ENCODE measurements at places on chromosomes 7 and 10.

DNA sequence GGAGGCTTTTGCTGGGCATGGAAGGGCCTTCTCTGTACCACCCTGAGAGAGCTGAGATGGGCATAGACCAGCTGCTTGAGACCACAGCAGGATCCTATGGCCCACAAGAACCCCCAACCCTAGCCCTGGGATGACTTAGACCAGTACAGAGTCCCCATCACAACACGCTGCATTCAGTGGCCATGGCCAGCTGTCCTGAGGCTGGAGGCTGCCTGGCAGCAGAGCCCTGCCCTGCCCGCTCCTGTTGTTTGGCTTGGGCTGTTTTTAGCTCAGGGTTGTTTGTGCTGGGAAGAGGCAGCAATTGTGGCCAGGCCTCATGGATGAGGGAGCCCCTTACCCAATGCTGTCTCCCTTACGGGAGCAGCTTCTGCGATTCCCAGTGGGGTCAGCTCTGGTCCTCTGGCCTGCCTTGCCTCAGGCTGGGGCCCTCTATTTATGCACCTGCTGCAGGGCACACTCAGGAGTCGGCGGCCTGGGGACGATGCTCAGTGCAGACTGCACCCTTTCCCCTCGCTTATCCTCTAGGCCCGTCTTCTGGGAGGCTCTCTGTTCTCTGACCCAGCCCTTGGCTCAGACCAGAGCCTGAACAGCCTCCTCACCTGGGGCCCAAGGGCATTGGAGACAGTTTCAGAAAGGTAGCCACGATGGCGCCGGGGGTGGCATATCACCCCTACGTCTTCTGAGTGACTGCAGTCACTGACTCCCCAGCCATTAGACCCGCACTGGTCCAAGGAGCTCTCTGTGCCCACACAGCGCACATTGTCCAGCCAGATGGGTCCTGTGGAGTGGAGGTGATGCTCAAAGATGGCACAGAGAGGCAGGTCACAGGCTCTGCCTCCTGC is 6.3 kb downstream of the LOXL4 start:
- no peak for DNase-seq

- DNase-seq, result no peak
Measured at GRCh38 chr7:24908727-24909126, 71.3 kb downstream of the OSBPL3 start.

GRCh38 chr10:108736111-108736510 is 1187.2 kb downstream of the XPNPEP1 start:
- DNase-seq, result no peak

- no peak for DNase-seq
Measured at GRCh38 chr10:1297566-1298301, 241.5 kb downstream of the WDR37 start.

DNA sequence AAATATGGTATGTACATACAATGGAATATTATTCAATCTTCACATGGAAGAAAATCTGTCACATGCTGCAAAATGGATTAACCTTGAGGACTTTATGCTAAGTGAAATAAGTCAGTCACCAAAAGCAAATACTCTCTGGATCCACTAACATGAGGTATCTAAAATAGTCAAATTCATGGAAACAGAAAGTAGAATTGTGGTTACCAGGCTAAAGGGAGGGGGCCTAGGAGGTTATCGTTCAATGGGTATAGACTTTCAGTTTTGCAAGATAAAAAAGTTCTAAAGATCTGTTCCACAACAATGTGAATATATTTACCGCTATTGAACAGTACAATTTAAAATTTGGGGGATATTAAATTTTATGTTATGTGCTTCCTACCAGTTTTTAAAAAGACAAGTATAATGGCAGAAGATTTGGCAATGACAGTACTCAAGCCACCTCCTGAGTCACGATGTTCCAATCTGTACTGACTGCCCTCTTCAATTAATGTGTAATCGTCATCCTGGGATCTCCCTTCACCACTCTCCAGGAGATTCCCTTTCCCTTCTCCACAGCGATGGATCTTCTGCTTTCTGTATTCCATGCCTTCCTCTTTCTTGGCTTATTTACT is 32.3 kb upstream of the IL6 start:
- no peak for DNase-seq

- no peak for DNase-seq
Measured at GRCh38 chr7:107594961-107595737, 15.1 kb downstream of the BCAP29 start.

DNA sequence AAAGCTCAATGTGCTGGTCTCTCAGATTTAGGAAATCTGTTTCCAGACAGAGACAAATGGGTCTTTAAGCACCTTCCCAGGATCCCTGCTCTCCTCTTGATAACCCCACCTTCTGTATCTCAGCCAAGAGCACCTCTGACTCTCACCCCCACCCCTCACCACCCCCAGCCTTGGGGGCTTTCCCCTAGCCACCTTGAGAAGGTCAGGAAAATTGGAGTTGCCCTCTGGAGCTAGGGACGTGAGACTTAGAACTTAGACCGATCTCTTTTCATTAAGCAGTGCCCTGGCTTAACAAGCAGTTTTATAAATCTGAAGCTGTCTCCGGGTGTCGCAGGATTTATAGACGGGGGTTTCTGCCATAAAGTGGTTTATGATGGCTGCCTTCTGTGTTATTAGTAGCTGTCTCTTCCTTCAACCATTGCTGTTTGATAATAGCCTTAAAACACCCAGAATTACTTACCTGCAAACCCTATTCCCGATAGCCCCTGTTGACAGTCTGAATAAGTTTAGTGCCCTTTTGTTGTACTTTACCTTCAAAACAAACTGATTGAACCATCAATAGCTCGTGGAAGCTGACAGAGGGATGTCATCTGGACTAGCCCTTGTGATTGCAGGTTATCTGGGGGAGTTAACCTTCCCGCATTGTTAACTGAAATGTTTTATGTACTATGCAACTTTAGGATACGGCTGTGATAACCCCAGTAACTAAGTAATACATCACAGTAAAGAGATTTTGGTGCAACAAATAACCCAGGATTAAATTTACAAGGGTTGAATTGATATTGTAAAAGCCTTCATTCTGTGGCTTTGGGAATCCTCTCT is 621.5 kb downstream of the LRMDA start:
- no peak for DNase-seq

GRCh38 chr7:106504645-106505044 is 156.3 kb downstream of the CCDC71L start:
- no peak for DNase-seq

DNA sequence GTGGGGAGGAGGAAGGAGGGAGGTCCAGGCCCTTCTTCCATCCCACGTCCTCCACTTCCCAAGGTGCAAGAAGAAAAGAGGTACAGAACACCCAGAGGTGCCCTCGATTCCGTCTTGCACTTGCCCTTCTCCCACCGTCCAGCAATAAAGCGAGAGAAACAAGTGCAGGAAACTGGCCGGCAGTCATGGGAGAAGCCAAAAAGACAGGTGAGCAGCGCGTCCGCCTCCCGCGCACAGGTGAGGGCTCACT is 1.3 kb downstream of the C10orf95 start:
- DNase-seq, result no peak

GRCh38 chr7:116524609-116525297 is at the start of gene CAV1:
CAV1 (plus strand) TSS chr7:116525036; CDS start chr7:116525063, 27 bp downstream.
- no peak for DNase-seq

DNA sequence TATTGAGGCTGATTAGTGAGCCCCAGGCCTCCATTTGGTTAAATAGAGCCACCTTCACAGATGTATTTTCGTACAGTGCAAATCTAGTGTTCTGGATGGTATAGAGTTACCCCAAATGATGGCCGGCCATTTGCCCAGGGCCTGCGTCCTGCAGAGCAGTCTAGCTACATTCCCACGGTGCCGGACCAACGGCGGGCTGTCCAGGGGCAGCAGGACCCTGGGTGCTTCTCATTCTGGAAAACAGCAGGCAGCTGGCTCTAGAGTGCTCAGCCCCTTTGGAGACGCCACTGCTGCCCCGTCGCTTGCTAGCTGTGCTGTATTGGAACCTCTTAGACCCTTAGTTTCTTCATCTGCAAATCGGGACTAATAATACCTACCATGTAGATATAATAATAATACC is 149.1 kb downstream of the RGS10 start:
- DNase-seq, result no peak

DNA sequence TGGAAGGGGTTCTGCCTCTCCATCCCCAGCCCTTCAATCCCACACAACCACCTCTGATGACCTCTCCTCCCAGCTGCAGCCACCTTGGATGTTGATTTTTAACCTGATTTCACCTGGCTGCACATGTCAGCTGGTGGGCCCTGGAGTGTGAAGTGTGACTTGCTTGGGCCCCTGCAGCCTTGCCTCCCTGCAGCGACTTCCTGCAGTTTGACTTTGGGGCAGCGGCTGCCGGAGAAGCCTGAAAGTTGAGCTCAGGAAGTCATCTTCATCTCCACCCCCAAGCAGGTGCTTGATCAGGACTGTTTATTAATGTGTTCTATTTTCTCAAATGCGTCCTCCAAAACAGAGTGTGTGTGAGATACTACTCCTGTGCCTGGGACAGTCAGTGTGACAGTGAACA is 675.2 kb upstream of the GALNT17 start:
- no peak for DNase-seq

- DNase-seq, result no peak
Measured at GRCh38 chr7:10475940-10476641, 497.6 kb upstream of the PHF14 start.

- no peak for DNase-seq
Measured at GRCh38 chr7:116730097-116731022, 58.4 kb downstream of the MET start.

GRCh38 chr10:131872011-131872826 is 28.6 kb upstream of the PPP2R2D start:
- no peak for DNase-seq
